ENCODE measurements at places on chromosomes 11 and 22.
A peak's percentile ranks its signal among the peaks of the same experiment; 100 is the strongest.

DNA sequence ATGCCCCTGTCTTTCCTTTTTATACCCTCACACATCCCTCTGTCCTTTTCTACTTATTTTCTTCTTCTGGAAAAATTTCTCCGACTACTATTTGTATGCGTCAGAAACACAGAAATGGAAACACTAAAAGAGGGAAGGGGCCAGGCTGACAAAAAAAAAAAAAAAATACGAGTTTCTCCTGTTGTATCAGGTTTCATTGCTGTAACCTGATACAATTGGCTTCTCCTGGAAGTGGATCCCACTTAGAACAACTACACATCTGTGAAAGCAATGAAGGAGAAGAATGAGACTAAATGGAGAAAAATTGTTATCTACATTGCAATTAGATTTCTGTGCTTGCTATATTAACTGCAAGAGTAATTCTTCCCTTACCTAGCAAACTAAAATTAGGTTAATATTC, 393.9 kb downstream of the GUCY1A2 start:
- no peak for DNase-seq

DNA sequence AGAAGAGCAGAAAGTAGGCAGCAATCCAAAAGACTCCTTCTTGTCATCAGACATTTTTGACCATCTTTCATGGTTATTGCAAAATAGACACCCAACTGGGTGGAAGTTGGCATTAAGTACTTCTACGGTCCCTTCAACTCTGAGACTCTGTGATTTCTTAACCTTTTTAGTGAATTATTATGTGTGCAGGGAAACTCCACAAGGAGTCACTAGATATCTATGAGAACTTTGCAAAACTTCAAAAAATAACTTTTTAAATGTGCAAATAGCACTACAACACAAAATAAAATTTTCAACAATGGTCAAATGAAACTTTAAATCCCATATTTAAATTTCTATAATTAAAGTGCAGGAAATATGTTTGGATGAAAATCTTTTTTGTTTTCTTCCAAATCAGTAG, 88.7 kb downstream of the SLC17A6 start:
- no peak for DNase-seq

GRCh38 chr11:93921695-93922468, 71.5 kb upstream of the VSTM5 start:
- peak; percentile 60 for DNase-seq

GRCh38 chr11:73475549-73476095, 99.4 kb downstream of the RELT start:
- DNase-seq: peak; percentile 52

DNA sequence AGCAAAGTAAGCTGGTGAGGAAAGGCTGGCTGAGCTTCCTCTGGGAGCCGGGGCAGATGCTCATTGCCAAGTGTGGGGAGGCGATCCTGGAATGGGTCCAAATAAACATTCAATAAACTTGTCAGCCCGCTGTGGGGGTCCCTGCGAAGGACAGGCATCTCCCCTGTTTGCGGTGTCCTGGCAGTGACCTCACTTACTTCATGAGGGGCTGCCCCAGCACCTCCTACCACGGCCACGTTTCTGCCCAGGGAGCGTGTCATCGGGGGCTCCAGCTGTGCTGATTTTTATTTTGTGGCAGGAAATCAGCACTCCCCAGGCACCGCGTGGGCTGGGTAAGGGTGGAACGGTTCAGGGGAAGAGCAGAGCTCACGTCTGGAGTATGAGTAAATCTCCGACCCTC, 493.9 kb upstream of the B3GAT1 start:
- DNase-seq: no peak

DNA sequence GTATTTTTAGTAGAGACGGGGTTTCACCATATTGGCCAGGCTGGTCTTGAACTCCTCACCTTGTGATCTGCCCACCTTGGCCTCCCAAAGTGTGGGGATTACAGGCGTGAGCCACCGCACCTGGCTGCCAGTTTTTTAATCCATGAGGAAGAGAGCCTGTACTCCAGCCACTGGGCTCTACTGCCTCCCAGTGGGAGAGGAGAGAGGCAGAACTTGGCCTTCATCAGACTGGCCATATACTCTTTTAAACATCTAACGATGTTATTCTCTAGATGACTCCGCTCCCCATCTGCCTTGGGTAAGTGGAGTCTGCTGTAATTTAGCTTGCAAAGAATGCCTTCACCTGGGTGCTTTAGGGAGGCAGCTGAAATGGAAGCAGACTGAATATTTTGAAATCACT, 34.6 kb downstream of the SLC6A5 start:
- DNase-seq: no peak

DNA sequence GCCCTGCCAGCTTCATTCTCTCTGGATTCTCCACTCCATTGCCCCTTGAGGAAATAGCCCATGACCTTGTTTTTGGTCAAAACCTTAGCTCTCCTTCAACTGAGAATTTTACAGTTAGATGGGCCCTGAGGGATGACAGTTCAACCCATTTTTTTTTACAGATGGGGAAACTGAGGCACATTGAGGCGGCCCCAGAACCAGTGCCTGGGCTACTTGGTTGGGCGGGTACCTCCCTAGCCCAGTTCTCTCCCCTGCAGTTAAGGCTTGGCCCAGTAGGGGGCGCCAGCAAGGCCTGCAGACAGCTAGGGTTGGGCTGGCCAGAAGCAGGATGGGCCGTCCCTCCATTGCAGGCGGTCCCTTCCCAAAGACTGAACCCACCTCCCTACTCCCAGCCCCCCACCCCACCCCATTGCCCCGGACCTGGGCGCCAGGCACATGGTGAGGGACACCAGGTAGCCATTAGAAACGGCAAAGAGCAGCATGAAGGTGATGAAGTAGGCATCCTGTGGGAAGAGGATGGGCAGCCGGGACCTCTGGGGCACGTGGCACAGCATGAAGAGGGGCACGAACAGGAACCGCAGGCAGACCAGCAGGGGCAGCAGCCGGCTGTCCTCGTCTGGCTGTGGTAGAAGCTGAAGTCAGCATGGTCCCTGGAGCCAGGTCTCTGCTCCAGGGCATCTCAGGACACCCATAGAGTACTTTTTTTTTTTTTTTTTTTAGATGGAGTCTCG, 7.6 kb downstream of the SLC29A2 start:
- DNase-seq: peak; percentile 64

DNA sequence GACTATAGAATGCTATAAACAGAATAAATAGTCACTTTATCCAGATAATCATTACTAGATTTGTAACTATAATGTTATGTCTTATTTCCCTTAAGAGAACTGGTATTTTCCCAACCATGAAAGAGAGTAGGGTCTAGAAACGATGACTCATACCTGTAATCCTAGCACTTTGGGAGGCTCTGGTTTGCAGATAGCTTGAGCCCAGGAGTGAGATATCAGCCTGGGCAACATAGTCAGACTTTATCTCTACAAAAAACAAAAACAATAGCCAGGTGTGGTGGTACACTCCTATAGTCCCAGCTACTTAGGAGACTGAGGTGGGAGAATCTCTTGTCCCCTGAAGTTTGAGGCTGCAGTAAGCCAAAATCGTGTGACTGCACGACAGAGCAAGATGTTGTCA, 30.9 kb downstream of the OR52A5 start:
- DNase-seq: no peak

GRCh38 chr22:45413013-45413367, 409 bp downstream of the SMC1B start:
- DNase-seq: no peak

DNA sequence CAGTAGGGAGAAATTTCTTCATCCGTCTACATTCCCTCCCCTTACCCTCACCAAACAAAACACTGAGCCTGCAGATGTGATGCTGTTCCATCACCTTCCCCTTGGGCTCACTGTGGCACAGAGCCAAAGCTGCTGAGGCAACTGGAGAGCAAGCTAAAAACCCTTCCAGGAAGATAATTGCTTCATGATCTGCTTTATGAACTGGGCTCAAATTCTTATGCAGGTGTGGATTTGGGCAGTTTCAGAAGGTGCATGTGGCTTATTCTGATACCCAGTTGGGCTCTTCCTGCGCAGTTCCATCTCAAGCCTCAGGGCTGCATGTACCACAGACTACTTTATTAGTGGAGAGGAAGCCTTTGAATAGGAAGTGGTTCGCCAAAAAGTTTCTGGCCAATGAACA, 58.3 kb downstream of the AAMDC start:
- DNase-seq: no peak

DNA sequence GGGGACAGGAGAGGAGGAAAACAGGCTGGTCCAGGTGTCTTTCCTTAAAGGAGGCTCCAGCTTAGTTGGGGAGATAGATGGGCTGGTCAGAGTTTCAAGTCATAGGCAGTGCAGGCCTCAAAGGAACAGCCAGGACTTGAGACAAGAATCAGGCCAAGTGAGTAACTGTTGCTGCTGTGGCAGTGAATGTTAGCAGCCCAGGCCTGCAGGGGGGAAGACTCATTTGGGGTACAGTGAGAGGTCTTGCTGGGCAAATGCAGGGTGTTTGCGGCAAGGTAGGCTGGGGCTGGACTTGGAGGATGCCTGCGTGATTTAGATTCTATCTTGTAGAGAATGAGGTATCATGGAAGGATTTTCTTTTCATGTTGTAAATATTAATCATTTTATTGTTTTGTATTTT, 24.1 kb downstream of the PTPRJ start:
- DNase-seq: no peak

DNA sequence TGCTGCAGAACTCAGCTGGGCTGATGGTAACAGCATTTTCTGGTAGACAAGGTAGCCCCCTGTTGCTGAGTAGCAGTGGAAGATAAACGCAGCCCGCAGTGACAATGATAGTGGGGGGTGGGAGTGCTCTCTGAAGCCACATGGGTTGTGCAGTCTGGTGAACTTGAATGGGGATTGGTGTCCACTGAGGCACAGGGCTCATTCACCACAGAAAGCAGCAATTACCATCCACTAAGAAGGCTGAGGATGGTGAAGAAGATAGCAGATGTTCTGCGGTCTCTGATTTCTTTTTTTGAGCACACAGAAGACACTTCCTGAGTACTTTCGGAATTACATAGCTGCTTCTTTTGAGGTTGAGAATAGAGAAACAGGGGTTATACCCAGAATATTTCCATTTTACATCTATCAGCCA, 150.3 kb downstream of the LRRC4C start:
- DNase-seq: no peak

DNA sequence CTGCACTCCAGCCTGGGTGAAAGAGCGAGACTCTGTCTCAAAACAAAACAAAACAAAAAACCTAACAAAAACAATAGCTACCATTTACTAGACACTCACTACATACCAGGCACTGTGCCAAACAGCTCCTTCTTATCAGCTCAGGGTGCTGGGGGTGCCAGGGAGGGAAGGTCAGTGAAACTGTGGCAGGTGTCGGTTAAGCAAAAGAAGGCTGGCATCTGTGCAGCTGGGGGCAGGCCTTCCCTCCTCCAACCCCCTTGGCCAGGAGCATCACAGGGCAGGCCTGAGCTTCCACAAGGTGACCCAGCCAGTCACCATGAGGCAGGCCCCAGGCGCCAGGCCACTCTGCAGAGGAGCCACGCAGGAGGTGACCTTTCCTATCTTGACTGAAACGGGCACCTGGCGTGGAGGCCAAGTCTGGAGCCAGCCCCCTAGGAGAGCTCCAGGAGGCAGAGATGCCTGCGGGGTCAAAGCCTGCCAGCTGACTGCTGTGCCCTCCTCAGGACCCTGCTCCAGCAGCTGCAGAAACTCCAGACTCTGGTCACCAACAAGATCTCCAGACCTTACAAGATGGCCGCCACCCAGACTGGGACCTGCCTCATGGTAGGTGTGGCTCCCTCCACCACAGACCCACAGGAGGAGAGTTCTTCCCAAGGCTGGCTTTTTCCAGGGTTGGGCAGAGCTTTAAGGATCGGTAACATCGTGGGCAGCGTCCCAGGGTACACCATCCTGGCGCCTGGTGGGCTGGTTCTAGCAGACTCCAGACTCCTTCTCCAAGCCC, 31.3 kb upstream of the DGKZ start:
- DNase-seq: no peak

GRCh38 chr11:45170484-45170883, 24.0 kb downstream of the PRDM11 start:
- DNase-seq: no peak

- peak; percentile 85 for DNase-seq
Observed at GRCh38 chr11:62394825-62395538, 23.9 kb upstream of the SCGB1A1 start.

DNA sequence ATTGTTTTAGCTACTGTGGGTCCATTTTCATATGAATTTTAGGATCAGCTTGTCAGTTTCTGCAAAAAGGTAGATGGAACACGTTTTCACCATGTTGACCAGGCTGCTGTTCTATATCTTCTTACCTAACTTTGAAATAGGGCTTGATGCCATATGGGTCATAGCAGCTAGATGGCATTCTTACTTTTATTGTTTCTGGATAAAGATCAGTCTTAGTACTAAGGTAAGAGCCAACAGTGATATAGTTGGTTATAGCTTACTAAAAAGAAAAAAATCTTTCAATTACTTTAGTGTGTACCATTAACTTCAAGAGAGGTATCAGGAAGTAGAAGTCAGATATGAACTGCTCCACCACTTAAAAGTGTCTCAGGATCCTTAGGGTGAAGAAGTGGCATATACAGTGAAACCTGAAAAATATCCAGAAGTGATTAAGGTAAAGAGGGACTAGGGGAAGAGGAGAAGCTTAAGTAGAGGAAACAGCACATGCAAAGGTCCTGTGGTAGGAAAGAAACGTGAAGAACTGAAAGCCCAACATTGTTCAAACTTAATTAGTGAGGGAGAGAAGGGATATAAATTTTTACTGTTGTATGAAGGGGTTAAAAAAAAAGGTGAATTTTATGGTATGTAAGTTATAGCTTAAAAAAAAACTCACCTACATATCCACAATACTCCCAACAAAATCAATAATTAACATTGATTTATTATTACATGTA, 59.9 kb upstream of the B3GNT6 start:
- DNase-seq: no peak
